ENCODE measurements at places on chromosomes 2 and 18. TPM values are rescaled to one million over a fixed set of nuclear protein-coding genes. Genes with fewer than 3 reads are reported as not detected.

DNA sequence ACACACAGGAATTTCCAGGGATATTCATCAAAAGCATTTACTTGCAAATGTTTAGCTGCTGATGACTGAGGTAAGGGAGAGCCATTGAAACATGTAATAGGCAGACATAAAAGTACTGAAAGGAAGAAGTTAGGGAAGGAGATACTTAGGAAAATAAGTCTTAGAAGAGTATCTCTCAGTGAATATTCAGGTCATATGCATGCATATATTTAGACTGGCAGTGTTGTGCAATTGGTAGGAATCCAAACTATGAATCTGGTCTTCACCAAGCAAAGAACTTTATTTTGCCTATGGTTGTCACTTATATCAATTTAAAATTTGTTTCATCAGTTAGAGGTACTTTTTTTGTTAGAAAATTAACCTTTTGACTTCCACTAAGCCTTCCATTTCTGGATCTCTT lies 1490.7 kb downstream of the SUCLG1 start:
- DNase-seq, result no peak

GRCh38 chr2:39350658-39351057 lies 86.4 kb downstream of the MAP4K3 start:
- DNase-seq, result no peak

DNA sequence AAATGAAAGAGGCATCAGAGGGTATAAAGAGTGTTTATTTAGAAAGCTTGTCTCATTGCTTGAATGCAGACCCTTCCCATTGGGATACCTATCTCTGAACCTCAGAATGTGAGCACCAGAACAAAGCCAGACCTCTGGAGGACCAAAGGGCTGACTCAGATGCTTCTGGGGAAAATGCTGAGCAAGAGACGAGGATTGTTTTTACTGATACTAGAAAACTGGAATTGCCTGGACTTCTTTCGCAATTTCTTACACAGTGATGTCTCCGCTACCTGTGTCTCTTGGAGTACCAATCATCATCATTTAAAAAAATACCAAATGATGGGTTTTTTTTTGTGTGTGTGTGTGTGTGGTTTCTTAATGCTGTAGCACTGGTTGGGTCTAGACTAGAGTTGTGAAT lies 55.6 kb upstream of the CCDC85A start:
- DNase-seq, result no peak

GRCh38 chr2:249538-250042 lies 14.2 kb downstream of the SH3YL1 start:
- no peak for DNase-seq

DNA sequence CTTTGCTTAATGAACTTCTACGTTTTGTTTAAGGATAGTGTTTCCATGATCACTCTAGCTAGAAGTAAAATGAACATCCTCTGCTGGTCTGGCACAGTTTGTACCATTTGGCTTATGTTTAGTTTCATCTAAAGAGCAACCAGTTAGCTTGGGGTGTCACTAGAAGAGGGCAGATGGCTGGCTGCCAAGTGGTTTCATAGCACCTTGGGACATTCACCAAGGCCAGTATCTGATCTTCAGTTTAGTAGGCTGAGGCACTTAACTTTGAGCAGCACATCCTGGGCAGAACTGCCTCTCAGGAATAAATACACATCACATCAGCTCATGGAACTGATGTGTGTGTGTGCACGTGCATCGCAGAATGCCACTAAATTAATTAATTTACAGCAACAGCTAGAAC lies 68.4 kb downstream of the NXPH2 start:
- no peak for DNase-seq

DNA sequence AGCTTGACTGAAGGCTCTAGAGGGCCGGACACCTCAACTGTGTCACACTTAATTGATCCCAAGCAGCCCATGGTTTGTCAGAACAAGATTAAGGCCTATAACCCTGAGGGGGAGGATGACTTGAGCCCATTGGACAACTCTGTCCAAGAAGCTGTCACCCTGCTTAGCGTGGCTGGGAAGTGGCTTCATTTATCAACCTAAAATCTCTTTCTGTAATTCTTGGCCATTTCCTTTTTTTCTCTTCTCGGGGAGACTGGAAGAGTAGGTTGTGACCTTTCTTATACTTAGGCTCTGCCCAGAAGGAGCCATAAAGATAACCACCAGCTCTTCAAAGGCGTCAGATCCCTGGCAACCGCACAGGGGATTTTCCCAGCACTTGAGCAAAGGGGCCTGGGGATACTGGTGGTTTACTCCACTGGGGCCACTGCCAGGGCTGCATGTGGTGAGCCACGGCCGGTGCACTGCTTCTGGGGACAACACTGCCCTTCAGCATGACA lies 265.5 kb downstream of the CYRIA start:
- no peak for DNase-seq

DNA sequence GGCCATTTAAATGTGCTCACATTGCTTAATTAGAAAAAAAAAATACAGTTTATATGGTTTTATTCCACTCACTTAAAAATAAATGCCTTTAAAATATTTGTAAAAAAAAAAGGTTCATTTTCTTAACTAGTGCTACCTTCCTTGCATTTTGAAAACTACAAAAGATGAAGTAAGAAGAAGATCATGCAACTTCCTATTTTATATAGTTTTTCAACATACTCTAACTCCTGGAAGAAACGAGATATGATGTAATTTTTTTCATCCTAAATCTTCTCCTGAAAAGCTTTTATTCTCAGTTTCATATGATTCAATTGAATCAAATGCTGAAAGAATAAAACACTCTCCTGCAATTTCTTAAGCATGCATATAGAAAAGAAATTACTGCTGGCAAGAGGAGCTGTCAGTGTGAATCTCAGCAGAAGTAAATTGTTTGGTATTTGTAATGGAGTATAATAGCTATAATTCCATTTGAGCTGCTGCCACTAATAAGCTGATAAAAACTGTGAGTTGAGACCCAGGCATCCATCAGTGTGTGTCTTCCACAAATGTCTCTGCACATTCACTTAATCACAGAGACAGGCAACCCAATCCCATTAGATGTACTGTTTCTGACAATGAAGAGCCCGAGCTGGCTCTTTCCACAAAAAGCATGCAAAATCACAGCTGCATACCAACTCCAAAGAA lies 3.7 kb downstream of the FTCDNL1 start:
- DNase-seq, result no peak

DNA sequence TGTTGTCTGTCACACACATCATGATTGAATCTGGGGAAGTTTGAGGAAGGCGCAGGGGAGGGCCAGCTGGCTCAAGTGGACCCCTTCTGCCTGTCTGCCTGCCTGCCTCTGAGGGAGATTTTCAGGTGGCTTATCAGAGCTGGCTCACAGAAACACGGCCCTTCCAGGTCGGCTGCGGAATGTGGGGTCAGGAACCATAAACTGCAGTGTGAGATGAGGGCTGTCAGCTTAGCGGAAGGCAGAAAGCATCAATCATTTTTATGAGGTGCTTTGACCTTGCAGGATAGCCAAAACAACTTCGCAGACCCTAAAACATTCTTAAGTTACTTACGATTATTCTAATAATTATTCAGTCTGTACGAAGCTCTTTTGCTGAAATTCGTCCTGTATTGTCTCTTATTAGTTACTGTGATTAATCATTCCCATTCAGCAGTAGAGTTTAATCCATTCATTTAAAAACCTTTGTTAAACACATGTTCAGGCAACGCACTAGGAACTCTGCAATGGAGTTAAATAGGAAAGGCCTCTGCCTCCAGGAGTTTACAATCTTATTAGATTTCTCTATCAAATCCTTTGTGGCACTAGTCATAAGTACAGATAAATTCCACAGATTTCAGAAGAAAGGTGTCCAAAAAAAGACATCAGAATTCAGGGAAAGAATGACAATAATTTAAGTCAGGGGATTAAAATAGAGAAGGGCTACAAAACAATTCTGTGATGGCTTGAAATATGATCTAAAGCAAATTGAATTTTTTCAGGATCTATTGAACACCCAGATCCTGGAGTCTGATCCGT lies 371.6 kb downstream of the HRH4 start:
- no peak for DNase-seq

DNA sequence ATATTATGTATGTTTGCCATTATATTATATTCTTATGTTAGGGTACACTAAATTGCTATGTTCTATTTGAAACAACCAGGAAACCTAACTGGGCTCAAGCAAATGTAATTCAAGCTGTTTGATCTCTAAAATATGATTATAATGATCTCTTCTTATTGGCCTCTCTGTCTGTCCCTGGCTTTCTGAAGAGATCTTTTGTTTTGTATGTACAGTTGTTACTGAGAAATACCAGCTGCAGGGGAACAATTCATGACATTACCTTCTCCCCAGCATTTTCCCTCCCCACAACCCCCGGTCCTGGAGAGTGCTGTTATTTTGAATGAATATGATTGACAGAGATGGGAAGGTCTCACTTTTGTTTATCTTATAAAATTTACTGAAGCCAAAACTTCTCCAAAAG lies 54.8 kb upstream of the CD28 start:
- DNase-seq, result no peak

DNA sequence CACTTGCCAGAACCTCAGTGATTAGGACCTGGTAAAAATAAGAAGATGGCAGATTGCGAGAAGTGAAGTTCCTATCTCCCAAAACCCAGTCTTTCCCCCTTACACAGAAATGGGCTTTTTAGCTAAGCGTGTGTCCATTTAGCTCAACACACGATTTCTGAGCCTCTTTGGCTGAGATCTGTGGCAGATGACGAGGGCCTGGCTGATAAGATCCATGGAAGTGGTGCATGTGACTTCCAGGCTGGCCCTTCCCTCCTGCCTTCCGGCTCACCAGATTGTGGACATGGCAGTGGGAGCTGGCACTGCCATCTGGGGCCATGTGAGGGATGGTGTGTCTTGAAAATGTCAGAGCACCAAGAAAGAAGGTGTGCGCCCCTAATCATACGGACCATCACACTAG lies 41.0 kb upstream of the ZFP36L2 start:
- DNase-seq, result no peak

- no peak for DNase-seq
These were observed 90.9 kb downstream of the RNF144A start for GRCh38 chr2:7007846-7008741.

DNA sequence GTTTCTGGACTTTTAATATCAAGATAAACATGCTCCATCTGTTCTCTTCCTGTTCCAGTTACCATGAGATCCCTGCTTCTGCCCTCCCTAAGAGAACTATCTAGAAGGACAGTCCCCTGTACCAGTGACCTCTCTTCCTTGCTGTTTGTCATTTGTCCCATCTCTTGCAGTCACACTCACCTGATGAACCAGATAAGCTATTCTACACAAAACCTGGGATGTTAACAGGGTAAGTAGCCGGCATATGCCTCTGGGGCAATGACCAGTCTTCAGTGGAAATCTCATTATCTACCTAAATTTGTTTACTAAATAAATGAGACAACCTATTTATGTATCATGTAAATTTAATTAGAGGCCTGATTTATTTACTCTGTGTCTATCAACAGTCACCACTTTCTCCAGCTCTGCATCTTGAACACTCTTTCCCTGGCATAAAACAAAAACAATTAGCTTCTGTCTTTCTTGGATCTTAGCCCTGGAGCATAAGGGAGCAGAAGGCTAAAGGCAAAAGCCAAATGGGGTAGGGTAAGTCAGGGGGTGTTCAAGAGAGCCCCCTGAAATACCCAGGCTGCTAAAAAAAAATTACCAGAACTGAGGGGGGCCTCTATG lies 337.7 kb downstream of the ALK start:
- no peak for DNase-seq

- no peak for DNase-seq
These were observed 80.4 kb upstream of the MGAT5 start for GRCh38 chr2:134173338-134174016.

IDH1 gene
- 49.6 TPM for total RNA-seq

DNA sequence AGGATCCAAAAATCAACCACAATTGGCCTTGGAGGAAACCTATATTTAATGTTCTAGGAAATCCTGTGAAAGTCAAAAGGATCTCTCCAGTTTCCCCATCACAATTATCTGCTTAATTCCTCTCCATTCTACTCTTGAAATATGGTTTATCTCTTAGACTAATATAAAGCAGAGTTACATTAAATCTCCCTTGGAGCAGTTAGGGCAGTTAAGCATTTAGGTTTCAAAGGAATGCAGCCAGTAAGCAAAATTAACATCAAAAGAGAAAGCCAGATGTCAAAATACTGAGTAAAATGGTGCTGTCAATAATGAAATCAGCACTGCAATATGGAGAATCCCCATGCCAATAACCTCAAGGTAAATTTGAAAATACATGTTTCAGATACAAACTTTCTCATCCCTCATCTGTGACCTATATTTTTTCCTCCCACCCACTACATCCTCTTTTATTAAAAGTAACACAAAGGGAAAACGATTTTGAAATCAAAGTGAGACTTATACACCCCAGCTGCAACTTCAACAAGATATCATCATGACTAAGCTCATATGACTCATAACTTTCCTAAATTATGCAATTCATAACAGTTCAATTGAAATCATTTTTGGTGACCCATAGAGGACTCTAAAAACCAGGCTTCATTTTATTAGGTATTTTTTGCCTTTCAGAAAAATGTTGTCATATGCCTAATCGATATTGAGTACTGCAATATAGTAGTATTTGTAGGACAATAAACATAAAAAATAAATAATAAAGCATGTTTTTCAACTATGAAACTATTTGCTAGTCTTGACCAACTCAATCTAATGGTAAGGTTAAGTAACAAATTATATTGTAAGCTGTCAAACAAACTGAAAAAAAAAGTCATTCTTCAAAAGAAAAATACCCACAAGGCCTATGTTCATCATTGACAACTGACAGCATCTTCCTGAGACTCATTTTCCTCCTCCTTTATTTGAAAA lies 3.1 kb downstream of the ADAM17 start:
- DNase-seq, result no peak

CCDC85A gene
- total RNA-seq, result 1.5 TPM

DNA sequence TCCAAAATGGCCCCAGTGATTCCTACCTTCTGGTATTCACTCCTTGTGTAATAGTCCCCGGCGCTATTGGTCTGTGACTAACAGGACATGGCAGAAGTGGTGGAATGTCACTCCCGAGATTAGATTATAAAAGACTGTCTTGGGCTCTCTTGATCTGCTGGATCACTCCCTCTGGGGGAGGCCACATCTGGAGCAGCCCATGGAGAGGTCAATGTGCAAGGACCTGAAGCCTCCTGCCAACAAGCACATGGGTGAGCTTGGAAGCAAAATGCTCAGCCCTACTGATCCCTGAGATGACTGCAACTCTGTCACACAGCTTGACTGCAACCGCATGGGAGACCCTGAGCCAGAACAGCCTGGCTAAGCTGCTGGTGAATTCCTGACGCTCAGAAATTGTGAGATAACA lies 94.3 kb upstream of the GLI2 start:
- peak; percentile 57 for DNase-seq

DNA sequence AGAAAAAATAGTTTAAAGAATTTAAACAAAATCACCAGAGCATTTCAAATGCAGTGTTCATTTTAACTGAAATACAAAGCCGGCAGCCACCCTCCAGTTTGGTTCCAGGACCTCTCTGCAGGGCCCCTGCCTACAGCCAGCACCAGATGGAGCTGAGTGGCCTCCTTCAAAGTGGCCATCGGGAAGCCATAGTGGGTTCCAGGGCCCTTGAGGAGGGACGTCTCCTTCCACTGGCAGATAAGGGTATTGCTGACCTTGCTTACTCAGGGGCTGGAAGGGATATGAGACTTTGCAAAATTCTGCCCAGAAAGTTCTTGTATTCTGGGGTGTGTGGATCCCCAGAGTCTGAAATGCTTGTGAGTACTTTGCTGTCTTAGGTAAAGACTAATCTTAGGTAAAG lies 205.2 kb upstream of the APCDD1 start:
- DNase-seq, result no peak

- DNase-seq, result no peak
These were observed 47.7 kb downstream of the NCOA1 start for GRCh38 chr2:24538720-24539119.

- DNase-seq, result no peak
These were observed 201.2 kb downstream of the CDCA7 start for GRCh38 chr2:173555833-173556232.

WDR7 gene
- 26.9 TPM for total RNA-seq

- no peak for DNase-seq
These were observed 72.1 kb downstream of the PSMG2 start for GRCh38 chr18:12774982-12775381.
